ENCODE measurements at places on chromosomes 1 and 21. TPM values are rescaled to one million over a fixed set of nuclear protein-coding genes. Genes with fewer than 3 reads are reported as not detected.

The CD52 gene
- not detected for total RNA-seq

The CAMK2N1 gene
- 8.4 TPM for total RNA-seq

The TSPEAR gene
- total RNA-seq, result not detected

The FNDC5 gene
- 0.43 TPM for total RNA-seq

The AGT gene
- 0.32 TPM for total RNA-seq
